ENCODE measurements at places on chromosomes 12 and 14.

DNA sequence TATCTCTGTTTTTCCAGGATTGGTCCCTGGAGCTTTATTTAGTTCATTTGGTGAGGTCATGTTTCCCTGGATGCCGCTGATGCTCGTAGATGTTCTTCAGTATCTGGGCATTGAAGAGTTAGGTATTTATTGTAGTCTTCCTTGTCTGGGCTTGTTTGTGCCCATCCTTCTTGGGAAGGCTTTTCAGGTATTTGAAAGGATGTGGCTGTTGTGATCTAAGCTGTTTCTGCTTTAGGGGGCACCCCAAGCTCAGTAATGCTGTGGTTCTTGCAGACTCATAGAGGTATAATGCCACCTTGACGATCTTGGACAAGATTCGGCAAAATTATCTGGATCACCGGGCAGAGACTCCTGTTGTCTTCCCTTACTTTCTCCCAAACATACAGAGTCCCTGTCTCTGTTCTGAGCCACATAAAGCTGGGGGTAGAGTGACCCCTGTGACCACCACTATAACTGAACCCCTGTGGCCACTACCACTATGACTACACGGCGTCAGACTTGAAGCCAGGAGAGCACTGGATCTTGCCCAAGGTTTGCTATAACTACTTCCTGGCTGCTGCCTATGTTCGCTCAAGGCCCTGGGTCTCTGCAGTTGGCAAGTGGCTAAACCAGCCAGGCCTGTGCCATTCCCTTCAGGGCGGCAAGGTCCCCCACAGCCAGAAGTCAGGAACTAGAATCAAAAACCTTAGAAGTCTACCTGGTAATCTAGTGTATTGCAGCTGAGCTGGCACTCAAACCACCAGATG lies 40.9 kb downstream of the FGD4 start:
- no peak for DNase-seq

DNA sequence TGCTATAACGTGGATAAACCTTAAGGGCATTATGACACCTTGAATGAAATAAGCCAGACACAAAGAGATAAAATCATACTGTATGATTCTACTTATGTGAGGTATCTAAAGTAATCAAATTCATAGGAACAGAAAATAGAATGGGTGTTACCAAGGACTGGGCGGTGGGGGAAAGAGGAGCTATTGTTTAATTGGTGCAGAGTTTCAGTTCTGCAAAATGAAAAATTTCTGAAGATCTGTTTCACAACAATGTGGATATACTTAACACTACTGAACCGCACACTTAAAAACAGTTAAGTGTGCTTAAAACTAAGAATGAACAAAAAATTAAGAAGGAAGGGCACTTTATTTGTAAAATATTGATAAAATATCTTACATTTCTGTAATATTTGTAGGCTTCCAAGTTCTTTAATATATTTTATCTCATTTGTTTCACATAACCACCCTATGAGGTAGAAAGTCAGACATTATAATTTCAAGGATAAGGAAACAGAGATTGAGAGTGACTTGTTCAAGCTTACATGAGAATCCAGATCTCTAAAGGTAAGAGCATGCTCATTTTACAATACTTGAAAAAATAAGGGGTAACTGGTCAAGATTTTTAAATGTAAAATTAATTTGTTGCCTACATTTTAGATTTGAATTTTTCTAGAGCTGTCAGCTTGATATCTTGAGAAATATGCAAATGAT lies 14.9 kb downstream of the LTA4H start:
- DNase-seq: no peak

DNA sequence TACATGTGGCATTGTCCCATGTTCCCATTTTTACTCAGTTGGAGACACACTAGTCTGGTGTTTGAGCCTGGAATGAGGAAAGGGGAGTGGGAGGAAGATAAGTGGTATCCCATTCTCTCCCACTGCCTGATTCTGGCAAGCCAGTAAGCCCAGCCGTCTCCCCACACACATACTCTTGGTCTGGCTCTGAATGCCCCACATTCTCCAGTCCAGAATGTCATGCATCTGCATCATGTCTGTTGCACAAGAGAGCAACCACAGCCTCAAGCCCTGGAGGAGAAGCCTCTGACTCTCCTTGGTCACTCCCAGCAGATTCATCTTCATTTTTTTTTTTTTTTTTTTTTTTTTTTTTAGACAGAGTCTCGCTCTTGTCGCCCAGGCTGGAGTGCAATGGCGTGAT lies 48.0 kb downstream of the DRAM1 start:
- DNase-seq: no peak

DNA sequence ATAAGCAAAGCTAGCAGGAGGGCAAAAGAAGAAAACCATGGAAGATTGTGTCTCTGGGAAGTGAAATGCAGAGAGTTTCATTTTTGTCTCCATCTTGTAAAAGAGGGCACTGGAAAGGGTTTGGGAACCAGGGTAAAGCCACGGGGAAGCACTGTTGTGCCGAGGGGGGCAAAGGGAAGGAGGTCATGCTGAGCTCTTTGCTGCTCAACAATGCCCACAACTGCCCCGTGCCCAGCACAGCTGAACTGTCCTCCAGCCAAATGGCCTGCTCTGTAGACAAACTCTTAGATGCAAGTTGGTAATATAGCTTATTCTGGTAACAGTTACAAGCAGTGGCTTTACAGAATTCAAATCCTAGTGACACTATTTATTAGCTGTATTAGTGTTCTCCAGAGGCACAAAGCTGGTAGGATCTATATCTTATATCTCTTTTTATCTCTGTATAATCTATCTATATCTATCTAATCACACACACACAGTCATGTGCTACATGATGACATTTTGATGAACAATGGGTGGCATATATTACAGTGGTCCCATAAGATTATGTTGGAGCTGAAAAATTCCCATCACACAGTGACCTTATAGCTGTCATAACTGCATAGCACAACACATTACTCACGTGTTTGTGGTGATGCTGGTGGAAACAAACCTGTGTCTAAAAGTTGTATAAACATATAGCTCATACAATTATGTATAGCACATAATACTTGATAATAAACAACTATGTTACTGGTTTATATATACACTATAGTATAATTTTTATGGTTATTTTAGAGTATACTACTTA lies 203.4 kb upstream of the DDHD1 start:
- no peak for DNase-seq

DNA sequence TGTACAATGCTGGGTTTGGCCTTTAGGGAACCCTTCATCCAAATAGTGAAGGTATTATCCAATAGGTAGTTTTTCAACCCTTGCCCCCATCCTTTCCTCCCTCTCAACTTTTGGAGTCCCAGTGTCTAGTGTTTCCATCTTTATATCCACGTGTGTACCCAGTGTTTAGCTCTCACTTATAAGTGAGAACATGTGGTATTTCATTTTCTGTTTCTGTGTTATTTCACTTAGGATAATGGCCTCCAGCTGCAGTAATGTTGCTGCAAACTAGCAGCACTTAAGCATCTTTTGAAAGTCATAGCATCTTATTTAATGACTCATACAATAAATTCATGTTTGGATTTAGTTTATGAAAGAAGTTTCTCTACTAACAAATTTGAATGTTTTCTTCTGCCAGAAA lies 442.5 kb downstream of the NELL2 start:
- DNase-seq: no peak

DNA sequence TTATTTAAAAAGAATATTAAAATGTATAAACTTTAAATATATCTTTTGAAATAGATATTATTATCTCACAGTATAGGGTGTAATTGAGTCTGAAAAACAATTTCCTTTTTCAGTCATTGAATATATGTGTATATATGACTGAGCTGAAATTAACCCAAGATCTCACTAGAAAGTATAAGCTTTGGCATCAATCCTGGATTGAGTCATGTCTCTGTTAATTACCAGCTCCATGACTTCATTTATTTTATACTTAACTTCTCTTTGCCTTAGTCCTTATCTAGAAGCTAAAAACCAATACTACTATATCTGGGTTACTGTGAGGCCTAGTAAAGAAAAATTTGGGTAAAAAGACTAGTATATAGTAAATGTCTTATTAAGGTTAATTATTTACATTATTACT lies 1020.3 kb downstream of the LRFN5 start:
- no peak for DNase-seq

All from stimulated activated CD8-positive, alpha-beta memory T cell treated with anti-CD3 and anti-CD28 coated beads, Interleukin-2, amount 100 ng/mL, for 1 hour (primary cell).